ENCODE measurements at places on chromosomes 1 and 21. TPM values are rescaled to one million over a fixed set of nuclear protein-coding genes. Genes with fewer than 3 reads are reported as not detected.

CNKSR1 gene
- total RNA-seq = 0.31 TPM

SMCP gene
- total RNA-seq = not detected

SPRR2G gene
- not detected for total RNA-seq

TMEM53 gene
- total RNA-seq = 8.9 TPM

SPATA21 gene
- total RNA-seq = 0.06 TPM

PLEKHA6 gene
- 36.3 TPM for total RNA-seq

PHLDA3 gene
- 141 TPM for total RNA-seq
